Calu3 (cell line): ENCODE measurements at places on chromosomes 5 and 9. TPM values are rescaled to one million over a fixed set of nuclear protein-coding genes. Genes with fewer than 3 reads are reported as not detected.

DNA sequence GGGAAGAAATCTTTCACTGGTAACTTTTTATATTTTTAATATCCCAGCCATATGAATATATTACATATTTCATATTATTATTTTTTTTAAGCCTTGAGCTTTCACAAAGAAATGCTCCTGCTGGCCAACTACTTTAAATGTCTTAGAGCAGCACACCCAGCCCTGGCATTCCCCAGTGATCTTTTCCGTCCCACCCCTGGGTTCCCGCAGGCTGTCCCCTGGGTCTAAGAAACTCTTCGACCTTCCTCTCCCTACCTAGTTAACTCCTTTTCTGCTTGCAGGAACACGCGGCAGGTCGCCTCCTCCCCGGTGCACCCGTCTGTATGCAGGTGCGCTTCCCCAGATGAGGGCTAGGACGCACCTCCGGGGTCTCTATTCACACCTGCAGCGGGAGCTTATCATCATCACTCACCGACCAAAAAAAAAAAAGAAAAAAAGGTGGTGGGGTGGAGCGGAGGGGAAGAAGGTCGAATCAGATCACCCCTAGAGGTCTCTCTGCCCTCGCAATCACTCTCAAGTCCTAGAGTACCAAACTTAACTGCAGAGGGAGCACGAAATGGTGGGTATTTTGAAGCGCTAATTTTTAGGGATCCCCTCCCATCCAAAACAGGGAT lies 696 bp downstream of the ZFP62 start:
- H3K4me3 ChIP-seq: peak overlapping the region; percentile 90
- no peaks in the 10 kb centered on the region for H3K27me3 ChIP-seq
- peaks cover 38% of the 10 kb centered on the region for H3K36me3 ChIP-seq
- DNase-seq: peak; percentile 36

- no peak for DNase-seq
- H3K27ac ChIP-seq: no peak overlapping the region
- H3K4me1 ChIP-seq: peaks cover 56% of the 10 kb centered on the region
- H3K4me3 ChIP-seq: no peak overlapping the region
These were observed 132.9 kb downstream of the LHFPL2 start for GRCh38 chr5:78515670-78516069.

DNA sequence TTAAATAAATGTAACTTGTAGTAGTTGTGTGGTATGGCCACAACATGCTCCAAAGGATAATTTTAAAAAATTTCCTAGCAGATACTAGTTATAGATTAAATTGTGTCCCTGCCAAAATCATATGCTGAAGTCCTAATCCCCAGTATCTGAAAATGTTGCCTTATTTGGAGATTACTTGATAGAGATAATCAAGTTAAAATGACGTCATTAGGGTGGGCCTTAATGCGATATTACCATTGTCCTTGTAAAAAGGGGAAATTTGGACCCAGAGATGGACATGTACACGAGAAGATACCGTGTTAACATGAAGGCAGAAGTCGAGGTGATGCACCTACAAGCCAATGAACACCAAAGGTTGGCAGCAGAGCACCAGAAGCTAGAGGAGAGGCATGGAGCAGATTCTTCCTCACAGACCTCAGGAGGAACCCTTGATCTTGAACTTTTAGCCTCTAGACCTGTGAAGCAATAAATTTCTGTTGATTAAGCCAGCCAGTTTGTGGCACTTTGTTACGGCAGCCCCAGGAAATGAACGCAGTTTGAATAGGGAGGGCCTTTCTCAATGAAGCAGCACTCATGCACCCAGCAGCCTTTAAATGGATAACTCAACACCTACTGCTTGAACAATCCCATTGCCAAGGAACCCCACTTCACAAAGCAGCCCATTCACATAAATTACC lies 148.9 kb downstream of the ARHGAP26 start:
- H3K4me3 ChIP-seq: no peak overlapping the region
- H3K27ac ChIP-seq: no peak overlapping the region
- H3K36me3 ChIP-seq: peaks cover 26% of the 10 kb centered on the region
- no peaks in the 10 kb centered on the region for H3K27me3 ChIP-seq
- DNase-seq: no peak
- H3K4me1 ChIP-seq: peaks cover 56% of the 10 kb centered on the region

Gene EQTN
- not detected in 2 replicates for total RNA-seq
